Fibroblast of mammary gland (primary cell): ENCODE measurements at places on chromosomes 6 and 20.

- DNase-seq = no peak
Measured at GRCh38 chr20:52817981-52818380, 154.2 kb upstream of the TSHZ2 start.

GRCh38 chr20:14569641-14570040 lies 232.2 kb upstream of the FLRT3 start:
- DNase-seq = no peak

GRCh38 chr6:116287689-116288282 lies 8.1 kb upstream of the TSPYL1 start:
- DNase-seq = peak; percentile 73

GRCh38 chr6:53873922-53874321 lies 79.1 kb downstream of the LRRC1 start:
- DNase-seq = no peak

DNA sequence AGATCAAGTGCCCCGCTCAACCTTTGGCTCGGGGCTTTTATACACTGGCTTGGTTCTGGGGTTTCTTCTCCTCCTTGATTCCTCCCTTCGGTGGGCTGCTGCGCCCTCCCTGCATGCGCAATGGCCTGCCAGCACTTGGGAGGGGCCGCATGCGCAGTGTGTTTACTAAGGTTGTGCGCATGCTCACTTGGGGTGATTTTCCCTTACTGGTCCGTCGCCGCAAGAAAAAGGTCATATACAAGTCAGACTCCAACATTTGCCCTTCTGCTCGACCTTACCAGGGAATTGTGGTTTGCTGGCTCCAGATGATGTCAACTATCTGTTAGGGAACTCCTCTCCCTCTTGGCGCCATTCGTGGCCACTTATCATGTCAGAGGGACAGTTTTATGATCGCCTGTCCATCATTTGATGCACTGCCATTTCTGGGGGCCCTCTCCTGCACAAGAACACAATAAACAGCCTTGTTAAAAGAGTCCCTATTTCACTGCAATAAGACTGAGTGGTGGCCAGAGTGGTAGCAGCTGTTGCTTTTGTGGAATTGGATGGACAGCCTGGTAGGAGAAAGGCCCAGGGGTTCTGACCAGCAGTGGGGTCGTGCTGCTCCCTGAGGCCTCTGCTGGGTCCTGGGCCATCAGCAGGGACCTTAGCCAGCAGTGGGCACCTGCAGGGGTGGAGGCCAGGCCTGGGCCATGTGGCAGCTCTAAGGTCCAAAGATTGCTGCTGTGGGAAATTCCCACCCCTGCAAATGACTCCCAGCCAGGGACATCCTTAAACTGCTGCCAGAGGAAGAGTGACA lies 2.8 kb upstream of the LBP start:
- DNase-seq = peak; percentile 74

DNA sequence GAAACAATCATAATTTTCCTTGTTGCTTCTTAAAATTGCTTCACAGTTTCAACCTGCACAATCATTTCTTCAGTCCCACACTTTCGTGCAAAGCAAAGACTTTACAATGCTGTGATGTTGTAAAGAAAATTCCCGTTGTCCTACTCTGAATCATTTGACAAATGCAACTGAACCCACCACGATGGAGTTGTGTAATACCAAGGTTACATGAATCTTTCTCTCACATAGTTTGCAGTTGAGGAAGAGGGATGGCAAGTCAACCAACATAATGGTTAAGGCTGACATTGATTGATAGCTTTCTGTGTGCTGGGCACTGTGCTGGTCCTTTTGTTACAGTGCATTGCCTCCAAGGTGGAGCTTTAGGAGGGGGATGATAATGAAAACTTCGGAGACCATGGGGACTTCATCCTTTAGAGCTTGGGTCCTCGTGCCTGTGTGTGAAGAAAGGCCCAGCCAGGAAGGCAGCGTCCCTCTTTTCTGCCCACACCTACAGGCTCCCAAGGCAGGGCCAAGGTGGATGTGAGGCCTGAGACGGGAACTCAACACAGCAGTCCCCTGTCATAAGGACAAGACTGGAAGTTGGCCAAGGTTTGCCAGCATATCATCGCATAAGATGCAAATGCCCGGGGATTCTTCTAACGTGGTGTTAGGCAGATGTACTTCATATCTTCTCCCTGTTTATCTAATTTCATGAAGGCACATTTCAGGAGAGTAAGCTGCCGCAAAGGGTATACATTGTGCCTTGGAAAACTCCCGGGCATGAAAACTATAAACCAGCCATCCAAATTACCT lies 96.9 kb downstream of the LY86 start:
- DNase-seq = peak; percentile 25

DNA sequence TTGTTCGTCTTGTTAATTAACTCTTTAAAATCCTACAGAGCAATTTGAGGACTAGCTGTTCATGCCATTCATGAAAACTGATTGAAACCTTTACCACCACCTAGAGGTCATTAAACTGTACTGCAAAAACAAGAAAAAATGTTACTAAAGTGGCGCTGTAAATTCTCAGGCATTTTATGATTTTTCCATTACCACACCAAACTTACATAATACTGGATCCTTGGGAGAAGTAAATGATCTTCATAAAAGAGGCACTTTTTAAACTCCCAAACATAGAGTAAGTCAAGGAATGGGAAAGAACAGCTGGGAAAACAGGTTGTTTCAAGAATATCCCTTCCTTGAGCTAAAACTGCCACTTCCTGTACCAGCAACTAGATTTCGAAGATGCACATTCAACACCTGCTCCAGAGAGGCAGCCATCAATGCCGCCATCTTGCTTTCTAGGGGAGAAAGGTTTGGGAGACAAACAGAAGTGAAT lies 54.3 kb downstream of the MYLIP start:
- DNase-seq = peak; percentile 63

GRCh38 chr6:6712449-6713403 lies 124.2 kb downstream of the LY86 start:
- DNase-seq = peak; percentile 96

DNA sequence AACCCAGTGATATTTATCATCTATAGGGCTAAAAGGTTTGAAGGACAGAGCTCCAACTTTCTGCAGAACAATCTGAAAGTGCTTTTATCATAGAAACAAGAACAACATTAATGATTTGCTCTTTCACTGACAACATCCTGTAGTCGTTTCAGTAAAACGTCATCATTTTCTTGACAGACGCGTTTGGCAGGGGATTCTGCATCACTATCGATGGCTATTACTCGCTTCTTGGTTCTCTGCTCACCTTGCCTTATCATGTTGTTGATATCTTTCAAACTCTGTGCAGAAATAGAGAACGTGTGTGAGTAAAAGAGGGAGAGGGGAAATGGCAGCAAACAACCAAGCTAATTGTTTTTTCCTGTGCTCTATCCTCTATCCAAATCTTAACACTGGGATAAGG lies 47.1 kb upstream of the SAMHD1 start:
- no peak for DNase-seq

- peak; percentile 91 for DNase-seq
Measured at GRCh38 chr20:50911030-50911429, 20.2 kb downstream of the ADNP start.

- peak; percentile 54 for DNase-seq
Measured at GRCh38 chr6:169589293-169589692, 112.5 kb downstream of the WDR27 start.

DNA sequence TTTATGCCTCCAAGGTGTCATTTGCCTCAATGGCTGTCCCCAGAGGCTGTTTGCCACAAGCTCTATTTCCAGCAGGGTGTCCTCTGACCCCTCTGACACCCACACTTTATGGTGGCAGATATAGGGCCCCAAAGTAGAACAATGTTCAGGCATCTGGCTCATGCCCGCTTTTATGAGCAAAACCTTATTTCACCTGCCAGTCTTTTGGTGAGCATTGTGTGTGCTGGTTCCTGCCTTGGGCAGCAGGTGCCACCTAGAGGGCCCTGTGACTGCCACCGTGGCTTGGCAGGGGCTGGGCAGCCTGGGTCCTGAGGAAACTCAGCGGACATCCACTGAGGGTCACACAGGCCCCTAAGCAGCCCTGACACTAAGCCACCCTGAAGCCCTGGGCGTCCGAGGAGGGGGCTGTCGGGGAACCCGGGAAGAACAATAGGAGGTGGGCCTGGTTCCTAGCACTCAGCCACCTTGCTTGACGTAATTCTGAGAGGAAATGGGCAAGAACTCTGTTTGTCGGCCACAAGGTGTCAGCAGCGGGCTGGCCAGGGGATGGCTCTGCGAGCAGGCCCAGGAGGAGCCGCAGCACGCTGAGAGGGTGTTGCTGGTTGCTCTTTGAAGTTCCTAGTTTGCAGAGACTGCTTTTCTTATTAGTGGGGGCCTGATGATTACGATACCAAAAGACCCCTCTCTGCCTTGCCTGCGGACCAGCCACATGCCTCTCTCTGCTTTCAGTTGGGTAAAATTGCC lies 148.9 kb downstream of the SCML4 start:
- peak; percentile 85 for DNase-seq

DNA sequence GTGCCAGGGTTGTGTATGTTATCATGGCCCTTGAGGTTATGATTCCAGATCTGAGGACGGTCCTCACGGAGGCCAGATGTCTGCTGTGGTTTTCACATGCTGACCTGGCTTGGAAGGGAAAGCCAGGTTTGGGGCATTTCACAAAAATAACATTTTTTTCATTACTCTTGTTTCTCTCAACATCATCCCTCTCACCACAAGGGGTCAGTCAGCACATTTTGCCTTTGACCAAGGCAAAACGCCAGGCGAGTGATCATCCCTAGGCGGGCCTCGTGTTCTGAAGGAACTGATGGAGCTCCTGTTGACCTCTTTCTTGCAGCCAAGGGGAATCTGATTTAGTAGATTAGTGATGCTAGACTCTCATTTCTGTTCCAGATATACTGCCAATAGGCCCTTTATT lies 133.5 kb downstream of the TBC1D7 start:
- peak; percentile 76 for DNase-seq

DNA sequence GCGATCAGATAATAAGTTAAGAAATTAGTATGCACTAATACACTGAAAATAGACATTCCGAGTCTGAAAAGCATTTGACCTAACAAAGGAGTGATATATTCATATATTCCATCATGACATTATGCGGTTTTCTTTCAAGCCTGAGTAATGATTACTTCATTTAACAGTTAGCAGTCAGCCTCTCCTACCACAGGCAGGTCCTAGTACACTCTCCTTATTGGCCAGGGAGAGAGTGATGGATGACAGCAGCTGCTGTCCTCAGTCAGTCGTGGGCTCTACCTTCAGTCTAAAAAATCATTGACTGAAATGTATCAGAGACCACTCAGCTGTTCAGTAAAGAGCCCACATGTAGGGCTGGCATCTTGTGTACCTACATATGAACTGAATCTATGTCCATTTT lies 33.2 kb upstream of the VGLL2 start:
- DNase-seq = peak; percentile 30

GRCh38 chr6:168641446-168641845 lies 200.5 kb downstream of the SMOC2 start:
- DNase-seq = no peak

DNA sequence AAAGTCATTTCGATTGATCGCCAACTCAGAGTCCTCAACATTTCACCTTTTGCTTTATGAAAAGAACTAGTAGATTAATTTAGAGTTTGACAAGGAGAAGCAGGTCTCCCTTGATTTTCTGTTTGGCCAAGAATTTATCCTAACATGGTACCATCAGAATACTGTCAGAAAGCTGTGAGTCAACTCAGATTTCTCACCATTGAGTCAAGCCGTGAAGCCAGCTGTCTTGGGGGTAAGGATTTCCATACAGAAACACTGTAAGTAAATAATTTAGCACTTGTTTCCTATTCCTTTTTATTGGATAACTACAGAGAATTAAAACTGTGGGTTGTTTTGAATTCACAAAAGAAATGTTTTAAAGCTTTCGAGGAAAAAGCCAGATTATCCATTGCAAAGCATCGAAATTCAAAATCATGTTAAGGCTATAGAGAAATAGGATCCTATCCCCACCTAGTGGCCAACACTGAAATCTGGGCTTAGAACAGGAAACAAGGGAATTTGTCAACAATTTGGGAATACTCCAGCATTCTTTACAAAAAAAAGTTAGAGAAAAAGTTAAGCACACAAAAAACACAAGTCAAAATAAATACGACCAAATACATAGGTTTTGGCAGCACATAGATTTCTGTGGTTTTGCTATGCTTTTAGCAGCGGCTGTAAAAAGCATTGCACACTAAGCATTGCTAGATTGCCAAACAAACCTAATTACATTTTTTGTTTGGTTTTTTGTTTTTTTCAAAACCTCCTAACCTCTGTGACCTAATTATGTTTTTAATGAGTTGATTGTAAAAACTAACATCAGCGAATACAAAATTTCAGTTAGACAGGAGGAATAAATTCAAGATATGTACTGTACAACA lies 44.2 kb downstream of the COL11A2 start:
- peak; percentile 71 for DNase-seq

- no peak for DNase-seq
Measured at GRCh38 chr6:29924287-29924686, 18.0 kb upstream of the HLA-A start.

DNA sequence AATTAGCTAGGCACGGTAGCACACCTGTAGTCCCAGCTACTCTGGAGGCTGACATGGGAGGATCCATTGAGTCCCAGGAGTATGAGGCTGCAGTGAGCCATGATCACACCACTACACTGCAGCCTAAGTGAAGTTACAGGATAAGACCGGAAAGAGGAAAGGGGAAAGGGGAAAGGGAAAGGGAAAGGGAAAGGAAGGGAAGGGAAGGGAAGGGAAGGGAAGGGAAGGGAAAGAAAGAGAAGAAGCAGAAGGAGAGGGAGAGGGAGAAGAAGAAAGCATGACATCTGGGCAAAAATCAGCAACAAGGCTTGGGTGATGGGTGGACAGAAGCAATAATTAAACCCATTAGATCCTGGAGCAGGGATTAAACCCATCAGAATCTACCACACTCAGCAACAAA lies 101.7 kb upstream of the RAB32 start:
- DNase-seq = no peak

- no peak for DNase-seq
Measured at GRCh38 chr6:6711832-6712448, 123.4 kb downstream of the LY86 start.

- no peak for DNase-seq
Measured at GRCh38 chr6:43807228-43808061, 37.4 kb downstream of the VEGFA start.

DNA sequence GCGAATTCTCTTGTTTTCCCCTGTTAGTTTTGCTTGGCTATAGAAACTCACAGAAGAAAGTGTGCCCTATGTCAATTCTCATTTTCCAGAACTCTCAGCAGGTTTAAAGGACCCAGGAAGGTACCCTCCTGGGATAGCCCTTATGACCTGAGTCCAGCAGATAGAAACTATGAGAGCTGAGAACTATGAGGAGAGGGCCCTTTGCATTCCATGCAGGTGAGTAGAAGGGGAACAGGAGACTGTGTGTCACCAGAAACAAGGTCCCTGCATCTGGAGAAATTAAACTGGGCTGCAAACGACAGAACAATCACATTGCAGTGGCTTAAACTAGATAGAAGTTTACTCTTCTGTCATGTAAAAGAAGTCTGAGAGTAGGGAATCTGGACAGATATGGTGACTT lies 35.7 kb upstream of the SCUBE3 start:
- no peak for DNase-seq

DNA sequence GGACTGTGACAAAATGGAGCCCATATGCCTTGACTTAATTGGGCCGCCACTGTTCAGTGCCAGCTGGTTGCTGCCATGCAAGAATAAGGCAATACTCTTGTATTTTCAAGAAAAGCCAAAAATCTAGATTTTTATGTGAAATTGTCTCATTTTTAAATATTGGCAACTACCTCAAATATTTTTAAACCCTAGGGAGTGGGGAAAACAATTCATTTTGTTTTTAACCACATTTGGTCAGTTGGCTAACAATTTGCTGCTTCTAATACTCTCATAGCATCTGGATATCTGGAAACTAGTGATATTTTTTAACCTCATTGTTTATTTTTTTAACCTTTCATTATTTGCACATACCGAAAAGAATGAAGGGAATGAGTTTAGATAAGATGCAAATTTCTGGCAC lies 91.0 kb downstream of the EYA2 start:
- no peak for DNase-seq

GRCh38 chr6:170225852-170226417 lies 64.9 kb downstream of the DLL1 start:
- DNase-seq = no peak
